Stimulated activated CD8-positive, alpha-beta memory T cell treated with anti-CD3 and anti-CD28 coated beads, Interleukin-12 subunit alpha, Interleukin-12 subunit beta, amount 100 ng/mL, for 1 hour (primary cell): ENCODE measurements at places on chromosomes 5 and 9.

DNA sequence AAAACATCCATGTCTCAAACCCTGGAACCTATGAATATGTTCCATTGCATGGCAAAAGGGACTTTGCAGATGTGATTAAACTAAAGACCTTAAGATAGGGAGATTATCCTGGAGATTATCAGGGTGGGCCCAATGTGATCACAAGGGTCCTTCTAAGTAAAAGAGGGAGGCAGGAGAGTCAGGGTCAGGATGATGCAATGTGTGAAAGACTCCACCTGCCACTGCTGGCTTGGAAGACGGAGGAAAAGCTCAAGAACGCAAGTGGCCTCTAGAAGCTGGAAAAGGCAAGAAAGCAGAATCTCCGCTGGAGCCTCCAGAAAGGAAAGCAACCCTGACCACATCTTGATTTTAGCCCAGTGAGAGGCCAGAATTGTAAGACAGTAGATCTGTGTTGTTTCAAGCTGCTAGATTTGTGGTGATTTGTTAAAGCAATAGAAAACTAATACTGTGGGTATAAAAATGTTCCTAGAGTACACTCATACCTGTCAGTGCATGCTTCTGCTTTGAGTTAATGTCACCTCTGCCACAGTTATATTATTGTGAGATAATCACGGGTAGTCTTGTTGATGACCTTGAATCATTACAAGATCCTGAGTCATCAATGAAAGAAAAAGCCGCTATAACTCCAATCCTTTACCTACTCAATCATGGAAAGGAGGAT is 93.5 kb upstream of the TNPO1 start:
- DNase-seq: no peak

DNA sequence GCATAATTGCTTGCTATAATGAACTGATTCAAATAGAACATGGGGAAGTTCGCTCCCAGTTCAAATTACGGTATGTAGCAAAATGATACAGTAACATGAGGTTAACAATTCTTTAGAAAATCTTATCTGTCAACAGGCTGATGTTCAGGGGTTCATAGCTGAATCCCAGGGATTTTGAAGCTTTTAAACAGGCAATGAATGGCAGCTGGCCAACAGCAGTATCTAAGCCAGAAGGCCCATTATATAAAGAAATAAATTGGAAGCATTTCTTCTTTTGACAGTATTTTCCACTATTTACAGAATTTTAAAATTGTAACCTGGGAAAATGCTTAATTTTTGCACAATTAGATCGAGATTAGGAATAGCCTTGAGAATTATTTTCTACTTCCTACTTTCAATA is 126.8 kb downstream of the PDE8B start:
- no peak for DNase-seq

DNA sequence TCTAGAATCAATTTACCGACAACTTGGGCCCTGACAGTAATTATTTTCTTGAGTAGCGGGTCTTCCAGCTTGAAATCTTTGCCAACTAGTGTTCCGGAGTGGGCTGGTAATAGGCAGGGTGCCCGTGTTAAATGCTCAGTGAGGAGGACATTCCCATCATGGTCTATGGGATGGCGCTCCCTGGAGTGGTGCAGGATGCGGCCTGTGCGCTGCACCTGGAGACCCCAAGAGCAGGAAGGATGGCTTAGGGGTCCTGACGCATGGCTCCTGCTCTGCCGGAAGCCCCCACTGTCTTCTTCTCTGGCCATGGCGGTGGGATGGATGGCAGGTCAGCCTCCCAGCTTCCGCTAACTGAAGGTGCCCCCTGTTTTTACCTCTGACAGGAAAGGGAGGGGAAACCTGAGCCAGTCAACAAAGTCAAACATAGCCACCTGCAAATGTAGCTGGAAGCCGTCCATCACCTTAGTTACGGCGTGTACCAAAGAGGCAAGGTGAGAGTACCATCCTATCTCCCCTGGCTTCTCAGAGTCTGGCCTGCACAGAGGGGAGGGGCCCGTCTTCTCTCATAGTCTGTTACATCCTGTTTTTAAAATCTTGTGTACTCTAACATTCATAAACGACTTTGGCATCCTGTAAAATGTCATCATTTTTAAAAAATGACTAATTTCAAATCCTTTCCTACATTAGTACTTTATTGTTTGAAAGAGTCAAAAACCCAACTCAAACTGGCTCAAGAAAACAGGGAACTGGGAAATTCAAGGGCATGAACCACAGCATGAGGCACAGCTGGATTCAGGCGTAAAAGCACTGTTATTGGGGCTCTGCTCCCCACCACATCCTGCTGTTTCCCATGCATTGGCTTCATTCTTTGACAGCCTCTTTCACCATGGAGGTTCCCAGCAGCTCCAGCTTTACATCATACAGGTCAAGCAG is 28.5 kb upstream of the UNC5A start:
- no peak for DNase-seq

DNA sequence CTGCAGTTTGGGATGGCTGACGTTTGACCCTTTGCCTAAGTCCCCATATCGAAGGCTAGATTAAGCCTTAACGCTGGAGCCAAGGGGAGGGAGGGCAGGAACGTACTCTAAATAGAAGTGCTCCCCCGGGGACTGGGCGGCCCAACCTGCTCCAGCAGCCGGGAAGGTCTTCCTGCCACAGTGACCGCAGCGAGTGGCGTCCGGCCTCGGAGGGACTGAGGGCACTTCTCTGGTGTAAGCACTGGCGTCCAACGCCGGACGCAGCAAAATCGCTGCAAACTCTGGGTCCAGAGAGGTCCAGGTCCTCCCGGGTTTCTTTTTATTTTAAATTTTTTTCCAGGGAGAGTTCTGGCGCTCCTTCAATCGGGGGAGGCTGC is 505 bp upstream of the ACER2 start:
- no peak for DNase-seq

DNA sequence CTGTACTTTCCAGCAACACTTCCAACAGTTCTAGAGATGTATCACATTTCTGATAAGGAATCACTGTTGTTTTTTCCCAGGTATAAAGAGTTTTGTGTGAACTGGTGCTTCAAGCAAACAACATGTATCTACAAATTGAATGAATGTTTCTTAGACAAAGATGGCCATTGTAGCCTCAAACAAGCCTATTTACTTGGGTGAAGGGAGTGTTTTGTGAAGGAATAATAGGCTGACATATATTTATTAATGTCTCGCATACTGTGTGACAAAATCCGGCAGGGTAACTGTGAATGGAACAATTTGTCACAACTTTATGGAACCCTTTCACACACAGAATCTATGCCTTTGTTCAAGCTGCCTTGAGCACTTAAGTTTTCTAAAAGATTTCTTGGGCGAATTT is 24.8 kb upstream of the DAB2 start:
- DNase-seq: no peak

DNA sequence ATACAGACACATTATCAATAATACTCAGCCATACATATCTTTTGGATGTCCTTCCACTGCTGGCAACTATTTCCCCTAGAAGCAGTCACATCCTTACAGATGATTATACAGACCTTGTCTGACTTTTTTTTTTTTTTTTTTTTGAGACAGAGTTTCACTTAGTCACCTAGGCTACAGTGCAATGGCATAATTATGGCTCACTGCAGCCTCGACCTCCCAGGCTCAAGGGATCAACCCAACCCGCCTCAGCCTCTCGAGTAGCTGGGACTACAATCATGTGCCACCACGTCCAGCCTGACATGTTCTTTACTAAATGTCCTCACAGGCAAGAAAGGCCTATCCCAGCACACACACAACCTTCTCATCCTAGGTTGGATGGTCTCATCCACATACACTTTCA is 24.0 kb downstream of the NR6A1 start:
- no peak for DNase-seq

DNA sequence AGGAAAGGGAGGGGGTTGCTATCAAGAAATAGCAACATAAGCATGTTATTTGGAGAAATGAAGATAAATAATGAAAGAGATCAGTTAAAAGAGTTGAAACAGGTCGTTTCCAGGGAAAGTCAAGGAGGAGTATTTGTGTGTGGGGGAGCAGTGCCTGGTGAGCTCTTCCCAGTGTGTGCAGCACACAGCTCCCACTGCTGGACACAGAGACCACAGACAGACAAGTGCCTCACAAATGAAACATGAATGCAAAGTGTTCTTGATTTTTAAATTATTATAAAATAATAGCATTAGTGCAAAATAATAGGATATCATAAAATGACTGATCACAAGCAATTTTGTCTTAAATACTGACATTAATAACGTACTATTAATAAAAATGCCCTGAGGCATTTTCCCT is 40.8 kb downstream of the LIFR start:
- DNase-seq: no peak

- no peak for DNase-seq
Observed at GRCh38 chr9:136412962-136413361, 2.5 kb downstream of the PMPCA start.

DNA sequence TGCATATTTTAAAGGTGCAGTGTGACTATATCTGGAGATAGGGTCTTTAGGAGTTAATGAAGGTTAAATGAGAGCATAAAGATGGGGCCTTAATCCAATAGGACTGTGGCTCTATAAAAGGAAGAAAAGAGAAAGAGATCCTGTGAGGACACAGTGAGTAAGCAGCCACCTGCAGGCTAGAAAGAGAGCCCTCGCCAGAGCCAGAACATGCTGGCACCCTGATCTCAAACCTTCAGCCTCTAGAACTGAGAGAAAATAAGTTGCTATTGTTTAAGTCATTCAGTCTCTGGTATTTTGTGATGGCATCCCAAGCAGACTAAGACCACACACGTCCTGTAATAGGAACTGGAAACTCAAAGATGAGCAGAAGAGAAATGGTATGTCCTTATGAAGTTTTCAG is 41.0 kb downstream of the RNF180 start:
- DNase-seq: no peak

DNA sequence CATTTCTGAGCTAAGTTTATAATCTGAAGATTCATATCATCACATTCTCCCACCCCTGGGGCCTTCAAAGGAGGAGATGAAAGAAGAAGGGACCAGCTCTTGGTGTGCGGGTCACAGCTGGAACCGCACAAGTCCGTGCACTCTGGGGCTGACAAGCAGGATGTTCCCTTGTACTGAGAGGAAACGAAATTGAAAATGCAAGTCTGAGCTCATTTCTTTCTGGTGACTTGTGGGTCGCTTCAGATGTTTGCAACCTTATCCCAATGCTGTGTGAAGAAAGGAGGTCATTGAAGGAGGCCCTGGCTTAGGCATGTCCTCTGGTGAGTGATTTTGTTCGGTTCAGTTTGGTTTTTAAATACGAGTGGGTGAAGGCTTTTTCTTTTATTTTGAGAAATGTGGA is 59.6 kb downstream of the C9orf152 start:
- no peak for DNase-seq

DNA sequence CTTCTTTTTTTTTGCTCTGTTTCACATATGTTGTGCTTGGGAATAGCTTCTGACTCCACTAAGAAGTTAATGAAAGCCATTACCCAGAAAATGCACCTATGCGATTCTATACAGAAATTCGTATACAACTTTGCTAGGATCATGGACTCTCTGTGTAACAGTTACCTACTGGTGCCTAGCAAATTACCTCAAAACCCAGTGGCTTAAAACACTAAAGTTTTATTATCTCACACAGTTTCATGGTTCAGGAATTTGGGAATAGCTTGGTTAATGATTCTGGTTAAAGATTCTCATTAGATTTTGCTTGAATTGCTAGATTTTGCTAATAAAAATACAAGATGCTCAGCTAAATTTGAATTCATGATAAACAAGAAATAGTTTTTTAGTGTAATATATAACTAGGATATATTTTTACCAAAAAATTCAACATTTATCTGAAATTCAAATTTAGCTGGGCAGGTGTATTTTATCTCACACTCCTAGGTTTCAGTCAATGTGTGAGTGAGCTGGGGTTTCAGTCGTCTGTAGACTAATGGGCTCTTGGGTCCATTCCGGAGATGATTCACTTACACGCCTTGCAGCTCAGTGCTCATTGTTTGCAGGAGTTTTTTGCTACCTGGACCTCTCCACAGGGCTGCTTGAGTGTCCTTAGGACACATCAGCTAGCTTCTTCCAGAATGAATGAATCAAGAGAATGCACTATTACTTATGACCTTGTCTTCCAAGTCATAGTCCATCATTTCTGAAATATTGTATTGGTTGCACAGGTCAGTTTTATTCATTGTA is 75.1 kb downstream of the MROH2B start:
- DNase-seq: no peak

DNA sequence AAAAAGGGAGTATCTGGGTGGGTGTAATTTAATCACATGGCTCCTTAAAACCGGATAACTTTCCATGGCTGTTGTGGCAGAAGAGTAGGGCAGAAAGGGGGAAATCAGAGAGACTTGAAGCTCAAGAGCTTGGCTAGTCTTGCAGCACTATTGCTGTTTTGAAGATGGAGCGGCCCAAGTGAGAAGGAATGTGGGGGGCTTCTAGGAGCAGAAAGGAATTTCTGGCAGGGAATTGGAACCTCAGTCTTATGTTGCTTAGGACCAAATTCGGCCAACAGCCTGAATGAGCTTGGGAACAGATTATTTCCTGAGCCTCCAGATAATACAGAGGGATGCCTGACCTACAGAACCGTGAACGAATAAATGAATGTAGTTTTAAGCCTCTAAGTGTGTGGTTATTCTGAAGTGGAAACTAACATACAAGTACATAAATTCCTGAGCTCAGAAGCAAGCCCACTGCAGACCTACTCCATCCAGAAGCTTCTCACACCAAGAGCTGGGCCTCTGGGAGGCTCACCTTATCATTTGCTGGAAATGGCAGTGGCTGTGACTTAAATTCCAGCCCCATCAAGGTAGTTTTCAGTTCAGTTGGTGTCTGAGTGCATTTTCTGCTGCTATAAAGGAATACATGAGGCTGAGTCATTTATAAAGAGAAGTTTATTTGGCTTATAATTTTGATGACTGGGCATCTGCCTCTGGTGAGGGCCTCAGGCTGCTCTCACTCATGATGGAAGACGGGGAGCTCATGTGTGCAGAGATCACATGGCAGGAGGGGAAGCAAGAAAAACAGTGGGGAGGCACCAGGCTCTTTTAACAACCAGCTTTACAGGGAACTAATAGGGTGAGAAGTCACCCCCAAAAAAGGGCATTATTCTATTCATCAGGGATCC is 15.3 kb upstream of the TMEM174 start:
- no peak for DNase-seq

GRCh38 chr5:141696431-141696830 is 14.4 kb upstream of the ARAP3 start:
- DNase-seq: no peak
